ENCODE measurements at places on chromosomes 11 and 22.

DNA sequence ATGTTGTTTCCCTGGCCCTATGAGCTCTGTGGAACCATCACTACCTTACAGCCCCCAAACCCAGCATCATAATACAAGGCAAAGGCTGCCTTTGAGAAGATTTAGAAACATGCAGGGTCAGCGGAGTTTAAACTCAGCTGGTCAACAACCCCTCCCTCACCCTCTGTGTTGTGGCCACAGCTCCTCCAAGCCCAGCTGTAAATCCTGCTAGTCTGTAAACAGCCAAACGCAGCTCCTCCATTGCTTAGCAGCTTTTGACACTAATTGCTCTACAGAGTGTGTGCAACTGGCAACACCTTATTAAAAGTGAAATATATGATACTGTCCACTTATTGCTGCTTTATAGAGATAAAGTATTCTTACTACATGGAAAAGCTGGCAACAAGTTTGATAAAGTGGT lies 29.1 kb downstream of the OPCML start:
- no peak for DNase-seq

DNA sequence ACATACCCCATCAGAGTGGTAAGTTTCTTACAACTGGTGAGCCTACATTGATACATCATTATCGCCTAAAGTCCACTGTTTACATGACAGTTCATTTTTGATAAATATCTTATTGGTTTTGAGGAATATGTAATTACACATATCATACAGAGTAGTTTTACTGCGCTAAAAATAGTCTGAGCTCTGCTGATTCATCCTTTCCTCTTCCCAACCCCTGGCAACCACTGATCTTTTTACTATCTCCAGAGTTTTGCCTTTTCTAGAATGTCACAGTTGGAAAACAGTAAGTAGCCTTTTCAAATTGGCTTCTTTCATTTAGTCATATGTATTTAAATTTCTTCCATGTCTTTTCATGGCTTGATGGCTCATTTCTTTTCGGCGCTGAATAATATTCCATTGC lies 112.8 kb downstream of the LARGE1 start:
- DNase-seq: no peak

DNA sequence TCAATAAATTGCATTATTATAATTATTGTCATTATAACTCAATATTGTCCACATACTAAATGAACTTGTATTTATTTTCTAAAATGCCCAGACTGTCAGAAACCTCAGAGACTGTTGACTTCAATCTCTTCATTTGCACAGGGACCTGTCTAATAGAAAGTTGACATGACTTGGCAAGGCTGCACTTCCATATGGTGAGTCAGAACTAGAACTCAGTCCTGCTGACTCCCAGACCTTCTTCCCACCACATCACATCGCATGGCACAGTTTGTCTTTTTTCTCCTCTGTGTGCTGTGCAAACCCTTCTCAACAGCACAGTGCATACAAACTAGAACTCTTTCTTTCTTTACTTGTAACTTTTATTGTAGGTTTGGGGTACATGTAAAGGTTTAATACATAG lies 215.1 kb upstream of the BLID start:
- DNase-seq: no peak

- DNase-seq: no peak
Observed at GRCh38 chr11:8354622-8355415, 91.1 kb upstream of the LMO1 start.

DNA sequence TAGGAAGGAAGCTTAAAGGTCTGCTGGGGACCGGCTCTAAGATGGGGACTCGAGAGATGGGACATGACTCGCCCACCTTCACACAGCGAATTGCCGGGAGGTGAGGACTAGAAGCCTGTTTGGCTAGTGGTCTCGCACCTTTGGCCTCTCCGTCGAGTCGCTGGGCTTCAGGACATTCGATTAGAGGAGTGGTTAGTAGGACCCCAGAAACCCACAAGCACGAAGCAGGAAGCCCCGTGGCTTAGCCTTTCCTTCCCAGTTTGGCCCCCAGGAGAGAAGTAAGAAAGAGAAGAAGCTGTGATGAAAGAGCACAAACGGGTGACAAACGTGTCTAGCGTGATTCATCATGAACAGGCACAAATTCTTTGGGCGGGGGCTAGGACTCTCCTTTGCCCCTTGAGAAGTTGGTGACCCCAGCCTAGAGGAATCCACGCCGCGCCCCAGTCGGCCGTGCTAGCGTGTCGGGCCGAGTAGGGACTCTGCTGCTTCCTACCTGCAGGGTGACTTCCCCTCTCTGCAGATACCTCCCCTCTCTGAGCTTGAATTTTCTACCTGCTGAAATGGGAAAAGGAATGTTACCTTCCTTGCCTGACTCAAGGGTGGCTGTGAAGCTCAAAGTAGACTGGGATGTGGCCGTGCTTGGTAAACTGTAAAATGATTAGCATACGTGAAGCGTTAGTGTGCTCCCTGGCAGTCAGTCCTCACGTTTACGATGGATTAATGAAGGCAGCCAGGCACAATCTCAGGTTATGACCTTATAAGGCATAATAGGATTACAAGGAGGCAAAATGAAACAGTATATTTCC lies 1.1 kb upstream of the ADM start:
- DNase-seq: no peak

- no peak for DNase-seq
Observed at GRCh38 chr11:2539371-2540222, 94.8 kb downstream of the KCNQ1 start.

GRCh38 chr11:34149786-34150185 lies 44.4 kb downstream of the NAT10 start:
- DNase-seq: no peak

DNA sequence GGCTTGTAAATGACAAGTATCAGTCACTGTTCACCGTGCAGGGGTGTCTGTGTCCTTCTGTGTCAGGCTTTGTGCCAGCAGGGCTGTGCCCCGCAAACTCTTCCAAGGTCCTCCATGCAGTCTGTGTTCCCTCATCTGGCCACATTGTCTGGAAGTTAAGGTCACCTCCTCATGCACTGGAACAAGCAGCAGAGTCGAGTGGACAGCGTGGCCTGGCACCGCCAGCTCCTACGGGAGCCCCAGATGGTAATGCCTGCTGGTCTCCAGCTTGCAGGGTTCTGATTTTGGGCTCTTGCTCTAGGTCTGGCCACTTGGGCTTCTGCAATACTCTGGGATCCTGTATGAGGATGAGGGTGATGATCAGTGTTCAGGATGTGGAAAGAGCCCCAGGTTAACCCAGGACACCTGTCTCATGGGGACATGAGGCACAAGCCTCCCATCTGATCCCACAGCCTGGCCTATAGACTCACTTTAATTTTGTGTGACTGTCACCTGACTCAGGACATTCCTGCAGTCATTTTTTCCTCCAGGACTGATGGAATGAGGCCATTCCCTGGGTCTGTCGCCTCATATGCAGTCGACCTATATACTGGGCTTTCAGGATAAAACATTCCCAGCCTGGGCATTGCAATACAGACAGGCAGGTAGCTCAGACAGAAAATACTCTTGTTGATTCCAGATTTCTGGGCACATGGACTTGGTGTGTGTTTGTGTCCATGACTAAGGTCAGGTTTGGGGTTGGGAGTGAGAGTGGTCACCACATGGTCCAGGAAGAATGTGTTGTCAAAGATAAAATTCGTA lies 106.3 kb upstream of the TOP3B start:
- DNase-seq: no peak

- DNase-seq: no peak
Observed at GRCh38 chr11:134823970-134824369, 411.9 kb upstream of the B3GAT1 start.

DNA sequence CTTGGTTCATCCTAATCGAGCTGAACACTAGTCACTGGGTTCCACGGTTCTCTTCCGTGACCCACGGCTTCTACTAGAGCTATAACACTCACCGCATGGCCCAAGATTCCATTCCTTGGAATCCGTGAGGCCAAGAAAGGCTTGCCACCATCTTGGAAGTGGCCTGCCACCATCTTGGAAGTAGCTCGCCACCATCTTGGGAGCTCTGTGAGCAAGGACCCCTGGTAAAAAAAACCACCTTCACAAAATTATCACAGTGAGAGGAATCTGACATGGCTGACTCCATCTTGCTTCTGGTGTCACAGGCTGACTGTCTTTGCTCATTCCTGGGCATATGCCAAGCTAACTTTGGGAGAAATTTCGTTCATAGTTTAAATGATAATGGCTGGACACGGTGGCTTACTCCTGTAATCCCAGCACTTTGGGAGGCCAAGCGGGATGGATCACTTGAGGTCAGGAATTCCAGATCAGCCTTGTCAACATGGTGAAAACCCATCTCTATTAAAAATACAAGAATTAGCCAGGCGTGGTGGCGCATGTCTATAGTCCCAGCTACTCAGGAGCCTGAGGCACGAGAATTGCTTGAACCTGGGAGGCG lies 18.9 kb upstream of the KCTD14 start:
- no peak for DNase-seq
